ENCODE measurements at places on chromosomes 6 and 20. TPM values are rescaled to one million over a fixed set of nuclear protein-coding genes. Genes with fewer than 3 reads are reported as not detected.
A peak's percentile ranks its signal among the peaks of the same experiment; 100 is the strongest.

GRCh38 chr6:20109526-20109925, 102.7 kb downstream of the MBOAT1 start:
- H3K4me3 ChIP-seq, result no peak overlapping the region
- peaks cover 10% of the 10 kb centered on the region for H3K4me1 ChIP-seq
- H3K27ac ChIP-seq, result no peak overlapping the region

Gene RAB22A
- 14.1 TPM for polyA plus RNA-seq

DNA sequence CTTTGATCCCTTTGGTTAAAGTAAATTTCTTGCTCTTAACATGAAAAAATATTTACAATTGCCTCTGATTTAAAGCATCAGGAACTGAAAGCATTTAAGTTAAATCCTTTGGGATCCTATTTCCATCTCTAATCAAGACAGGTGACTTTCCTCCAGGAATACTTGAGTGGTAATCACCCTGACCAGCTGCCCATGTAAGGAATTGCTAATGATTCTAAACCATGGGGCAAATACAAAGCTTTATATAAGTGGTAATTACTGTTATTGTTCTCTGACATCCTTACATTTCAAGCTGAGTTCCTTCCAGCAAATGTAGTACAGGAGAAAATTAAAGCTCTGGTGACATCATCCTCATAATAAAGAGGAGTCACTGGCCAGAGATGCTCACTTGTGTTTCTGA, 100.6 kb downstream of the CRYBG1 start:
- no peak overlapping the region for H3K27ac ChIP-seq
- H3K4me1 ChIP-seq, result no peaks in the 10 kb centered on the region

DNA sequence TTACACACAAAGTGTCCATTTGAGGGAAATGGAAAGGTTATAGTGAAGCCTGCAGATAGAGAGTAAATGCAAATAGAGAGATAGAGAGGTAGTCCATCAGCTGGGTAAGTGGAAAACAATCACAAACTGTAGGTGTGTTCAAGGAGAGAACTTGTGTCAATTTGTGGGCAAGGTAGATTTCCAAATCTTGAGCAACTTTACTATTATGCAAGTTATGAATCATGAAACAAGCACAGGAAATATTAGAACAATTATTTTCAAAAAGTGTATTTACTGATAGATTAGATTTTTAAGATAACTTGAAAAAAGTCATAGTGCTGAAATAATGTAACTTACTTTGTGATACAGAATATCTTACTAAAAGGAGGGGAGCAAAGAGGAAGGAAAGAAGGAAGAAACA, 792.9 kb downstream of the EYS start:
- no peaks in the 10 kb centered on the region for H3K4me1 ChIP-seq
- peaks cover 4% of the 10 kb centered on the region for H3K36me3 ChIP-seq
- H3K4me3 ChIP-seq, result no peak overlapping the region
- DNase-seq, result no peak
- H3K27me3 ChIP-seq, result no peaks in the 10 kb centered on the region
- no peak overlapping the region for H3K27ac ChIP-seq

DNA sequence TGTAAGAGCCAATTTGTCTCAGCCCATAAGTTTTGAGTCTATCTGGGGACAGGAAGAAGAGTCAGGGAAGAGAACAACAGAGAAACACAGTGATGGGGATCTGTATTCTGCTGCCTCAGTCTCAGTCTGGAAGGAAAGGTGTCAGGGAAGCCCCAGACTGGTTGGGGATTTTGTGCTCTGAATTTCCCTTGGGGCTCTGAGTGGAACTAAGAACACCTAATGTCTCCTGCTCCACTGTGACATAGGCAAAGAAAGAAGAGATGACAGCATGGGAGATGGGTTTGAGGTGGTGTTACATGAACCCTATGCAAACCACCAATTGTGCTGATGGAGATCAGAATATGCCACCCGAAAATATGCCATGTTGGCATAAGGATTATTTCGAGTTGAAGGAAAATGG, 139.5 kb upstream of the MYLIP start:
- no peaks in the 10 kb centered on the region for H3K36me3 ChIP-seq
- H3K27ac ChIP-seq, result no peak overlapping the region
- no peaks in the 10 kb centered on the region for H3K27me3 ChIP-seq
- H3K4me3 ChIP-seq, result no peak overlapping the region
- DNase-seq, result no peak

DNA sequence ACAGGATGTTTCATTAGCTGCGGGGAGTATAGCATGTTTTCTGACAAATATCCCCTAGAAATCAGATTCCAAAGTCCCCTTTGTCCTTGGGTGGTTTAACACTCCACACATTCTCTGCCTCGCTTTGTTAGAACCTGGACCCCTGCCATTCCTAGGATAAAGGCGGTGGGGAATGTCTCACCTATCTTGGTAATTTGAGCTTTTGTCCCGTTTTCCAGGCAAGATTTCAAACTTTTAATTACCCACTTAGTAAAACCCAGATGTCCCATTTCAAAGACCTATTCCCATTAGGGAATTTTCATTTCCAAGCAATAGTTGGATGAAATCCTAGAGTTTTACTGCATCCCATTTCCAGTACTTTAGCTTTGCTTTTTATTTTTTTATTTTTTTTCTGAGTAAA, 501.0 kb upstream of the MAP3K7 start:
- H3K27ac ChIP-seq, result no peak overlapping the region
- peaks cover 2% of the 10 kb centered on the region for H3K27me3 ChIP-seq
- H3K4me3 ChIP-seq, result no peak overlapping the region

GRCh38 chr20:44357020-44357419, 1.5 kb downstream of the HNF4A start:
- H3K36me3 ChIP-seq, result no peaks in the 10 kb centered on the region
- no peak for DNase-seq
- peaks cover 14% of the 10 kb centered on the region for H3K27me3 ChIP-seq
- no peak overlapping the region for H3K4me3 ChIP-seq
- no peak overlapping the region for H3K27ac ChIP-seq
- no peaks in the 10 kb centered on the region for H3K4me1 ChIP-seq

DNA sequence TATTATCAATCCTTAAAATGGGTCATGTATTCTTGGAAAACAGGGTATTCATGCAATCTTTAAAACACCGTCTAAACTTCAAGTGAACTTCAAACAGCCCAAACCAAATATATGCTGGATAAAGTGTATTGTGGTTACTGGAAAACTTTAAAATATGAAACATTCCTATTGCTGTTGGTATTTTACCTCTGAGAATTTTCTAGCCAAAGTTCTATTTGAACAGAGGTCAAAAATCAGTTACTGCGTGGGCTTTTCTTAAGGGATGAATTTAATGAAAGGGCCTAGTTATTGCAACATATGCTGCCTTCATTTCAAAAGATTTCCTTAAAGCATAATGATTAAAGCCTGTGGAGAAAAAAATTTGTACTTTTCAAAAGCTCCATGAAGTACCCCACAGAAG, 436.0 kb downstream of the PLCB1 start:
- H3K4me3 ChIP-seq, result no peak overlapping the region
- peaks cover 2% of the 10 kb centered on the region for H3K27me3 ChIP-seq
- H3K4me1 ChIP-seq, result peaks cover 5% of the 10 kb centered on the region
- DNase-seq, result no peak
- no peaks in the 10 kb centered on the region for H3K36me3 ChIP-seq

GRCh38 chr6:17601386-17601703, 1.2 kb downstream of the FAM8A1 start:
- H3K36me3 ChIP-seq, result peaks cover 12% of the 10 kb centered on the region
- peaks cover 53% of the 10 kb centered on the region for H3K4me1 ChIP-seq
- H3K27ac ChIP-seq, result peak overlapping the region; percentile 95
- DNase-seq, result no peak
- H3K27me3 ChIP-seq, result peaks cover 23% of the 10 kb centered on the region

GRCh38 chr6:46210294-46210693, 39.5 kb upstream of the ENPP5 start:
- no peaks in the 10 kb centered on the region for H3K4me1 ChIP-seq
- DNase-seq, result no peak
- H3K4me3 ChIP-seq, result no peak overlapping the region

DNA sequence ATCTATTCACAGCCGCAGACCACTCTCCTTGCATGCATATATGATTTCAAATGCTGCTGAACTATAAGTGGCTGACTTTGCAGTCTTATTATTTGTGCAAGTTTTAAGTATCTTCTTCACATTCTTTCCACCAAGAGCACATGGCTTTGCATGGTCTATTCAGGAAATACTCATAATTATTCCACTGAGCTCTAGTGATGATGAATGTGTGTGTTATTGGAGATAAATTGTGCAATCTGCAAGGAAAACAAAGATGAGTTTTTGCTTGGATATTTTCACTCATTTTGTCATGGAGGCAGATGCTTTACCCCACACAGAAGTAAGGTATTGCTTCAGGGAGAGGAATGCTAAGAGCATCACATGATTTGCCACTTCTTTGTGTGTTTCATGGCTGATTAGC, 764.6 kb downstream of the TBC1D32 start:
- no peak overlapping the region for H3K27ac ChIP-seq
- H3K27me3 ChIP-seq, result no peaks in the 10 kb centered on the region
- DNase-seq, result no peak
- no peaks in the 10 kb centered on the region for H3K36me3 ChIP-seq

GRCh38 chr20:59019217-59019616, at the start of gene TUBB1:
Gene TUBB1 (plus strand): TSS chr20:59019429. CDS start chr20:59019523, 94 bp downstream.
- H3K4me1 ChIP-seq, result peaks cover 25% of the 10 kb centered on the region
- DNase-seq, result no peak
- no peak within 1 kb of the TSS for H3K4me3 ChIP-seq

GRCh38 chr20:2387180-2387577, 6.5 kb downstream of the TGM6 start:
- H3K27ac ChIP-seq, result no peak overlapping the region
- peaks cover 8% of the 10 kb centered on the region for H3K27me3 ChIP-seq
- DNase-seq, result no peak
- no peak overlapping the region for H3K4me3 ChIP-seq

GRCh38 chr6:144617708-144618107, 332.6 kb downstream of the UTRN start:
- H3K27ac ChIP-seq, result no peak overlapping the region
- H3K4me3 ChIP-seq, result no peak overlapping the region

- DNase-seq, result no peak
- no peak overlapping the region for H3K4me3 ChIP-seq
- H3K4me1 ChIP-seq, result peaks cover 65% of the 10 kb centered on the region
- peaks cover 5% of the 10 kb centered on the region for H3K36me3 ChIP-seq
- H3K27me3 ChIP-seq, result peaks cover 7% of the 10 kb centered on the region
- H3K27ac ChIP-seq, result peak overlapping the region; percentile 79
Measured at GRCh38 chr6:46012834-46013233, 2.8 kb downstream of the CLIC5 start.

GRCh38 chr20:51500311-51500710, 42.2 kb downstream of the NFATC2 start:
- H3K4me1 ChIP-seq, result peaks cover 96% of the 10 kb centered on the region
- peak overlapping the region; percentile 100 for H3K27ac ChIP-seq
- peaks cover 18% of the 10 kb centered on the region for H3K36me3 ChIP-seq
- peak overlapping the region; percentile 95 for H3K4me3 ChIP-seq
- DNase-seq, result peak; percentile 78

- H3K27me3 ChIP-seq, result no peaks in the 10 kb centered on the region
- H3K36me3 ChIP-seq, result no peaks in the 10 kb centered on the region
- no peaks in the 10 kb centered on the region for H3K4me1 ChIP-seq
- H3K27ac ChIP-seq, result no peak overlapping the region
Measured at GRCh38 chr6:63066055-63066704, 145.1 kb upstream of the FKBP1C start.

Gene GHRH
- polyA plus RNA-seq, result not detected

GRCh38 chr20:9235518-9235917, 166.6 kb downstream of the PLCB4 start:
- no peaks in the 10 kb centered on the region for H3K36me3 ChIP-seq
- no peaks in the 10 kb centered on the region for H3K27me3 ChIP-seq
- no peaks in the 10 kb centered on the region for H3K4me1 ChIP-seq
- DNase-seq, result no peak
- no peak overlapping the region for H3K27ac ChIP-seq

Gene BEND3
- polyA plus RNA-seq, result 0.46 TPM

DNA sequence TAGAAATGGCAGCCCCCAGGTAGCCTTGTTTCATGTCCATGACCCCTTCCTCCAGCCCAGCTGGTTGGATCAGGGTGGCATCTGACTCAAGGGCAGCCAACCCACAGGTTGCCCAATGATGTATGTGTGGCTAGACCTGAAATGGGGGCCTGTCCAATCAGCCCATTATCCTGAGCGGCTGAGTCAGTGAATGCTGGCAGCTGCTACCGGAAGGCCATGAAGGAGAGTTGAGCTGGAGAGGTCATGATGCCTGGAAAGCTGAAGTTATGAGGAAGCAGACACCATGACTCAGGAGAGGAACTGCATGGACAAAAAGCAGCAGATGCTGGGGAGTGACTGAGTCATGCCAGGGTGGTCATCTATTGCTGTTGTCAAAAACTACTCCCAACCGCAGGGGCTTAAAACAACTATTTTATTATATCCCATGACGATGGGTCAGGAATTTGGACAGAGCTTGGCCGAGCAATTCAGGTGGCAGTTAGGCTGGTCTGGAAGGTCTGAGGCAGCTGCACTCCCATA, 67.3 kb downstream of the MDGA1 start:
- H3K4me1 ChIP-seq, result no peaks in the 10 kb centered on the region
- H3K36me3 ChIP-seq, result no peaks in the 10 kb centered on the region
- H3K27ac ChIP-seq, result no peak overlapping the region
- DNase-seq, result no peak
- no peak overlapping the region for H3K4me3 ChIP-seq

- H3K4me1 ChIP-seq, result no peaks in the 10 kb centered on the region
- H3K27ac ChIP-seq, result no peak overlapping the region
- peaks cover 10% of the 10 kb centered on the region for H3K27me3 ChIP-seq
- no peak for DNase-seq
- H3K4me3 ChIP-seq, result no peak overlapping the region
Measured at GRCh38 chr20:25239387-25240370, 8.2 kb upstream of the PYGB start.

- DNase-seq, result no peak
- no peaks in the 10 kb centered on the region for H3K27me3 ChIP-seq
- H3K4me3 ChIP-seq, result no peak overlapping the region
- no peak overlapping the region for H3K27ac ChIP-seq
- H3K4me1 ChIP-seq, result no peaks in the 10 kb centered on the region
Measured at GRCh38 chr6:133456439-133456838, 215.3 kb downstream of the EYA4 start.

DNA sequence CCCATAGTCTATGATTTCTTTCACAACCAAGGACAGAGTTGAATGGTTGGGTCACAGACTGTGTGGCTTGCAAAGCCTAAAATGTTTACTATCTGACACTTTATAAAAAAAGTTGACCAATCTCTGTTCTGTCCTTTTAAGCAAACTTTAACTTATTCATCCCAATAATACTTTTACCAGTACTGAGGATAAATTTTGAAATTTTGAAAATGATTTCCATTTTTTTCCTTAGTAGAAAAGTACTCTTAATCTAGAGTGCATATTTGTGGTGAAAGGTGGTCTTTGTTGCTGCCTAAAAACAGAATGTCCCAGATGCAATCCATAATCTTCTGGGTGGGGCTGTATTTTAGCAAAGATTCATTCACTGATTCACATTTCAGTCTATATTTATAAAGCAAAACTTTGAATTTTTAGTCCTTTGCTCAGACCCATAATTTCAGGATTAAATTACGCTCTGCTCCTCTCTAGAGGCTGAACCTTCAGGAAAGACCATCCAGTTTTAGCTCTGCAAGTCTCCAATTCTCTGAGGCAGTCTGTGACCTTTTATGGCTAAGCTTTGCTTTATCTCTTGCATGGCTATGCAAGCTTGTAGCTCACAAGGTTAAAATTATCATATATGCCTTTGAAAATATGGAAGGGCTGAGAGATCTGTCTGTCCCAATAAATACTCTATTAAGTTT, 573.5 kb downstream of the COL12A1 start:
- no peaks in the 10 kb centered on the region for H3K27me3 ChIP-seq
- H3K27ac ChIP-seq, result no peak overlapping the region
- H3K36me3 ChIP-seq, result no peaks in the 10 kb centered on the region
- no peak for DNase-seq

Gene C6orf58
- not detected for polyA plus RNA-seq

Measured in immature natural killer cell (primary cell).